Esophagus muscularis mucosa (tissue), 4 donors: ENCODE measurements at places on chromosomes 5 and 9. TPM values are rescaled to one million over a fixed set of nuclear protein-coding genes. Genes with fewer than 3 reads are reported as not detected.

DNA sequence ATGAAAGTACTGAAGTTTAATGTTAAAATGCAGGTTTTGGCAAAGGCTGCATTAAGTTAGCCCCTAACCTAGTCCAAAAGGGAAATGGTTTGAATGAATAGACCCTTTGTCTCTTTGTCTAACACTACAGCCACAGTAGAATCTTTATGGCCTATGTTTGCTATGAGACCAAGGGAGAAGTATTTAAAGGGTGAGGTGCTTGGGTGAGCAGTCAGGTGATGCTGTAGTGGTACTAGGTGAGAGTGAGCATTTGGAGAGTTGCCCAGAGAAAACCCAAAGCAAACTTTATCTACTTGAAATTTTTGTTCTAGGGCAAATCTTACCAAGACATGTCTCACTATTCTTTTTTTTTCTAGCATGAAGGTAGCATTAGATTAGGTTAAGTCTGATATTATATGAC is 1961.4 kb upstream of the WWC1 start:
- H3K36me3 ChIP-seq: no peaks in the 10 kb centered on the region
- DNase-seq: no peak
- no peaks in the 10 kb centered on the region for H3K4me1 ChIP-seq

DNA sequence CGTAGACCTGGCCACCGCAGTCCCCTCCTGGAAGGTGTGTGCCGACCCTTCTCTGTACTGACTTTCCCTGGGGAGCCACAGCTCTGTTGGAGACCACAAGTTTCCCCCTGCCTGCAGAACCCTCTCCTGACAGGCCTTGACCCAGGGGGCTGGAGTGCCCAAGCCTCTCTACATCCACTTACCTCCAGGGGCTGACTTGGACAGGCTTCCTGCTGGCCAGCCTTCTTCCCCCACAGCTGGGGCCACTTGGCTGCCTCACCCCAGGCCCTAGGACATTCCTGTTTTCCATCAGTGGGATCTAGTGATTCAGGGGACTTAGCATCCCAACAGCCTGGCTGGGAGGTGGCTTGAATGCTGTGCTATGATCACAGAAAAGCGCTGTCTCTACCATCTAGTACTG is 23.6 kb downstream of the COL15A1 start:
- no peak overlapping the region for H3K4me3 ChIP-seq
- no peaks in the 10 kb centered on the region for H3K27me3 ChIP-seq
- peaks cover 100% of the 10 kb centered on the region for H3K4me1 ChIP-seq
- peak overlapping the region; percentile 89 for H3K27ac ChIP-seq
- no peak for DNase-seq

DNA sequence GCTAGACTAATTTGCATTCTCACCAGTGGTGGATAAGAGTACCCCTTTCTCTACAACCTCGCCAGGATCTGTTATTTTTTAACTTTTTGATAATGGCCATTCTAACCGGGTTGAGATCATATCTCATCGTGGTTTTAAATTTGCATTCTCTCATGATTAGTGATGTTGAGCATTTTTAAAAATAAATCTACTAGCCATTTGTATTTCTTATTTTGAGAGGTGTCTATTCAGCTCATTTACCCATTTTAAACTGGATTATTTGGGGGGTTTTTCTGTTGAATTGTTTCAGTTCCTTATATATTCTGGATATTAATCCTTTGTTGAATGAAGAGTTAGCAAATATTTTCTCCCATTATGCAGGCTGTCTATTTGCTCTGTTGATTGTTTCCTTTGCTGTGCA is 139.6 kb downstream of the ARSB start:
- no peaks in the 10 kb centered on the region for H3K4me1 ChIP-seq
- H3K27ac ChIP-seq: no peak overlapping the region
- no peak overlapping the region for H3K4me3 ChIP-seq
- no peaks in the 10 kb centered on the region for H3K27me3 ChIP-seq
- no peak for DNase-seq

DNA sequence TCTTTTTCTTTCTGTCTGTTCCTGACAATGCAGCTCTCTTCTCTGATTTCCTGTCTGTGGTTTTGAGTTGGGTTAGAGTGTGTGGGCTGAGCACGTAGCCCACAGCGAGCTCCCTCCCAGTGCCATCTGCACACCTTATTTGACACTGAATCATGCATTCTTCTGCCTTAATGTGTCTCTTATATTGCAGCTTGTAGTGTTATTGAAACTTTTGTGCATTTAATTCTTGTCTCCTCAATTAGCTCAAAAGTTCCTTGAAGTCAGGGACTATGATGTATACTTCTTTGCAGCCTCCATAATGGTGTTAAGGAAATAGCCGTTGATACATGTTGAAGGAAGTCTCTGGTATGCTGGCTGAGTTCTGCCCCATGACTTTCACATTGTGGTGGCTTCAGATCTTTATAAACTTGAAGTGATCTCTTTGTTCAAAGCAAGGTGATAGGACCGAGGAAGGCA is 576.2 kb upstream of the CLINT1 start:
- H3K27me3 ChIP-seq: no peaks in the 10 kb centered on the region
- H3K27ac ChIP-seq: no peak overlapping the region
- peaks cover 26% of the 10 kb centered on the region for H3K4me1 ChIP-seq
- DNase-seq: no peak

GRCh38 chr9:106632621-106633020 is 230.3 kb upstream of the ZNF462 start:
- DNase-seq: no peak
- no peaks in the 10 kb centered on the region for H3K4me1 ChIP-seq
- H3K27me3 ChIP-seq: no peaks in the 10 kb centered on the region
- H3K4me3 ChIP-seq: no peak overlapping the region
- H3K36me3 ChIP-seq: no peaks in the 10 kb centered on the region

- no peaks in the 10 kb centered on the region for H3K36me3 ChIP-seq
- H3K4me3 ChIP-seq: no peak overlapping the region
- H3K27me3 ChIP-seq: no peaks in the 10 kb centered on the region
- no peaks in the 10 kb centered on the region for H3K4me1 ChIP-seq
These were observed 142.4 kb downstream of the ST8SIA4 start for GRCh38 chr5:100760688-100761087.

- no peak overlapping the region for H3K27ac ChIP-seq
- no peak overlapping the region for H3K4me3 ChIP-seq
- peaks cover 42% of the 10 kb centered on the region for H3K27me3 ChIP-seq
- H3K4me1 ChIP-seq: no peaks in the 10 kb centered on the region
These were observed 75.0 kb upstream of the XPA start for GRCh38 chr9:97772145-97772544.

GRCh38 chr5:65775476-65775875 is 53.5 kb downstream of the NLN start:
- H3K27ac ChIP-seq: no peak overlapping the region
- H3K27me3 ChIP-seq: no peaks in the 10 kb centered on the region
- no peak for DNase-seq
- no peaks in the 10 kb centered on the region for H3K4me1 ChIP-seq
- no peak overlapping the region for H3K4me3 ChIP-seq

DNA sequence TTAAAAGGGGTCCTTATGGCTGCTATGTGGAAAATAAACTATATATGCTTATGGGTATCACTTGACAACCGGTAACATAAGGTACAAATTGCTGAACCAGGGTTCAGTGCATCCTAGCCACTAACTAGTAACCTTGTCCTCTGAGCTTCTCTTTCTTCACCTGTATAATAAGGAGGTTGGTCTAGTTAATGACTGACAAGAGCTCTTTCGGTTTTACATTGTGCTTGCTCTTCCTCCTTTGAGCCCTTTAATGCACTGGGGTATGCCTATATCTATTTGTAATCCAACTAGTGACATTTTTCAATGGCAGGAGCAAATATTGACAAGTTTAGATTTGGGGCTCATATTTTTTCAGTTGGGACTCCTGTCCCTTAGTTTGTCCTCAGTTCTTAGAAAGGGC is 66.1 kb downstream of the NPR3 start:
- no peaks in the 10 kb centered on the region for H3K36me3 ChIP-seq
- H3K4me1 ChIP-seq: no peaks in the 10 kb centered on the region
- no peak for DNase-seq
- no peak overlapping the region for H3K27ac ChIP-seq
- H3K27me3 ChIP-seq: no peaks in the 10 kb centered on the region

GRCh38 chr5:95237324-95237723 is 47.6 kb downstream of the MCTP1 start:
- DNase-seq: no peak
- no peak overlapping the region for H3K4me3 ChIP-seq
- H3K27me3 ChIP-seq: no peaks in the 10 kb centered on the region

DNA sequence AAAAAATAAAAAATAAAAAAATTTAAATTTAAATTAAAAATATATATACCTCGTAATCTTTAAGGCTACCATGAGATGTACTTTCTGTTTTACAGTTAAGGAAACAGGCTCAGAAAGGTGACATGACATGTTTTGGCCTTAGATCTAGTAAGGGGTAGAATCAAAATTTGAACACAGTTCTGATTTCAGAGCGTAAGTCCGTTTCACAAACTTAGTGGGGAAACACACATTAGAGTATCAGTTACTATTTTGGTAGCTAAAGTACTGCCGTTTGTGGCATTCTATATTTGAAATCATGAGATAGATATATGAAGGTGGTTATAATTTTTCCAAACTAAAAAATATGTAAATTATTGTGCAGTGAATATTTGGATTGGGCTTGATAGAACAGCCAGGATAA is 186.2 kb downstream of the DENND1A start:
- H3K4me1 ChIP-seq: peaks cover 9% of the 10 kb centered on the region

GRCh38 chr9:68708513-68708912 is 3.5 kb downstream of the PIP5K1B start:
- DNase-seq: peak; percentile 47
- peaks cover 3% of the 10 kb centered on the region for H3K27me3 ChIP-seq
- H3K4me3 ChIP-seq: no peak overlapping the region
- H3K27ac ChIP-seq: no peak overlapping the region

- no peaks in the 10 kb centered on the region for H3K36me3 ChIP-seq
- no peak overlapping the region for H3K4me3 ChIP-seq
- no peak for DNase-seq
- peaks cover 11% of the 10 kb centered on the region for H3K4me1 ChIP-seq
- peaks cover 4% of the 10 kb centered on the region for H3K27me3 ChIP-seq
These were observed 28.6 kb upstream of the EPB41L4B start for GRCh38 chr9:109349421-109349846.

DNA sequence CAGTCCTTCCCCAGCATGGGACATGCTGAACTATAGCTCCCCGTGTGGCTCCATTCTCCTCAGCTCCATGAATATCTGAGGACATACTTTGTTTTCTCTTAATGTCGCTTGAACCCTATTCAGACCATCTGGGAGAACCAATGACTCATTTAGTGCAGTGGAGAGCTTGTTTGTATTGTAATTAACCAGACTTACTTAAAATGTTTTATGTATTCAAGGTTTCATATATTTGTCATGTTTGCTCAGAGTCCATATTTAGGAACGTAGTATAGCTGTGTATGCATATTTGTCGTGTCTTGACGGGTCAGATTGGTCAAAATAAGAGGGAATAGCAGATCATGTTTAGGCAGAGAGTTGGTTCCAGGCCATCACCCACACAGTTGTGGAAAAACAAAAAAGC is 150.1 kb upstream of the NTRK2 start:
- no peaks in the 10 kb centered on the region for H3K36me3 ChIP-seq
- H3K4me1 ChIP-seq: no peaks in the 10 kb centered on the region
- no peak overlapping the region for H3K4me3 ChIP-seq
- H3K27ac ChIP-seq: no peak overlapping the region
- no peaks in the 10 kb centered on the region for H3K27me3 ChIP-seq

DNA sequence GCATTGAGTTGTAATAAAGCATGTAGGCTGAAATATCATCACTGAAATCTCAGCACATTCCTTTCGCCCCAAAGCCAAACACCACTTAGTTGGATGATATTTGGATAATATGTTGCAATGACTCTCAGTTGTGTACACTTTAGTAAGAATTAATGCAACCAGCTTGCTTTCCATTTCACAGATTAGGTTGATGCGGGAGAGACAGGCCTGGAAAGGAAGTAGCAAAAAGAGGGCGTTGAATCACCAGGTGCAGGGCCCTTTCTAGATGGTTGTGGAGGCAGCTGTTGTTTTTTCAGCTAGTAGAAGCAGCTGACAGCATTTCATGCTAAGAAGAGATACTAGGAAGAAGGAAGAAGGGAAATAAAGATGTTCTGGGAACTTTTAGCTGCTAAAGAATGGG is 30.9 kb downstream of the DMRT3 start:
- H3K4me3 ChIP-seq: no peak overlapping the region
- H3K4me1 ChIP-seq: peaks cover 3% of the 10 kb centered on the region
- no peaks in the 10 kb centered on the region for H3K27me3 ChIP-seq
- H3K36me3 ChIP-seq: no peaks in the 10 kb centered on the region
- H3K27ac ChIP-seq: no peak overlapping the region

GRCh38 chr5:127987354-127988145 is 96.0 kb upstream of the SLC12A2 start:
- peaks cover 16% of the 10 kb centered on the region for H3K4me1 ChIP-seq
- no peaks in the 10 kb centered on the region for H3K36me3 ChIP-seq
- H3K27me3 ChIP-seq: no peaks in the 10 kb centered on the region
- no peak overlapping the region for H3K27ac ChIP-seq
- no peak overlapping the region for H3K4me3 ChIP-seq
- DNase-seq: no peak

DNA sequence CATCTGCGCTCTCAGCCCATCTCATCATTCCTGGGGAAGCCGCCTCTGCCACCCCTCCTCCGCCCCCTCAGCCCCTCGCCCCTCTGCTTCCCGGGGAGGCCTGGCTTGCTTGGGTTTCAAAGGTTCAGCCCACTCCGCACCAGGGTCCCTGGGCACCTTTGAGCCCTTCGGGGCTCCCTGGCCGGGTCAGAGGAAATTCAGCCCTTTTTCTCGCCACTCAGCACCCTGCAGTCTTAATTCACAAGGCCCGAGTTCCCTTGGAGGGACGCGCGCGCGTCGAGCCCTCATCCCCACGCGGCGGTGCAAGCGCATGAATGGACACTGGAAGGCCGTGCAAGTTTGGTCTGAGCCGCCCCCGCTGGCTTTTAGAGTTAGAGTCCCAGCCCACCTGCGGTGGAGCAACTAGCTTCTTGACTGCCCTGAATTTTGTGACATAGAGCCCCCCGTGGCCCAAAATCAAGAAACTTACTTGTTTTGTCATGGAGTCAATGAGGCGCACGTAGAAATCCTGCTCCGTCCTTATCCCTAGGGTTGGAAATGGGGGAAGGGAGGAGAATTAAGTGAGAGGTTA is 4.5 kb downstream of the EBF1 start:
- peak overlapping the region; percentile 61 for H3K4me3 ChIP-seq
- peak overlapping the region; percentile 77 for H3K27ac ChIP-seq
- no peak for DNase-seq
- H3K36me3 ChIP-seq: no peaks in the 10 kb centered on the region

DNA sequence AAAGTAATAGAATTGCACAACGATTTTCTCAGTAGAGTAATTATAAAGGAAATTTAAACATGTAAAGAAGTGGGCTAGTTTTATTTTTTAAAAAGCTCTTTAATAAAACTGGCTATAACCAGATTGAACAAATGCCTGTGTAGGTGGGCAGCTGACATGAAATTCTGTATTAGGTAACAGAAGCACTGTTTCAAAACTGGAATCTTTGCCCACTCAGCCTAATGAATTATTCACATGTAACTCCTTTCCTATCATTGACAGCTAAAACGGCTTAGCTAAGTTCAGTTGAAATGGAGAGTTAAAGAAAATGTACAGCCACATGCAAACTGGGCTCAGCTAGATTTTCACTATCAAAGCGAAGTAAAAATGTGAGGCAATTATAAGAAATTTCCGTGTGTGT is 1300.1 kb upstream of the ACO1 start:
- no peaks in the 10 kb centered on the region for H3K27me3 ChIP-seq
- H3K4me1 ChIP-seq: no peaks in the 10 kb centered on the region
- no peak overlapping the region for H3K27ac ChIP-seq
- DNase-seq: no peak
- H3K4me3 ChIP-seq: no peak overlapping the region

The NLN gene
- 8.7 TPM for total RNA-seq

The NACC2 gene
- total RNA-seq: 192 TPM

The CPLANE1 gene
- total RNA-seq: 24.5 TPM

The SNAPC3 gene
- 26.3 TPM for total RNA-seq

The ACTBL2 gene
- total RNA-seq: not detected

The ERAP2 gene
- 6.6 TPM for total RNA-seq

The SYNPO gene
- 54.0 TPM for total RNA-seq

The HRH2 gene
- total RNA-seq: 1.9 TPM

The RLN1 gene
- not detected for total RNA-seq
